Endothelial cell of coronary artery (primary cell): ENCODE measurements at places on chromosomes 2 and 18. TPM values are rescaled to one million over a fixed set of nuclear protein-coding genes. Genes with fewer than 3 reads are reported as not detected.

The MYOM1 gene
- 0.18 and 0.66 TPM in 2 replicates for total RNA-seq

The PROKR1 gene
- total RNA-seq, result not detected in 2 replicates

The HNRNPA3 gene
- total RNA-seq, result 42.5 and 49.9 TPM in 2 replicates

The DCDC2C gene
- not detected in 2 replicates for total RNA-seq

The EML6 gene
- total RNA-seq, result 0.56 and 0.63 TPM in 2 replicates

The DSG1 gene
- not detected in 2 replicates for total RNA-seq

The CD207 gene
- under 0.01 TPM in 1 of 2 replicates, not detected in the other for total RNA-seq

The RND3 gene
- 58.3 and 60.7 TPM in 2 replicates for total RNA-seq

The RUFY4 gene
- total RNA-seq, result not detected in 2 replicates

The PLB1 gene
- total RNA-seq, result 0.36 and 0.38 TPM in 2 replicates

The TFPI gene
- 240 and 294 TPM in 2 replicates for total RNA-seq
